ENCODE measurements at places on chromosomes 11 and 22. TPM values are rescaled to one million over a fixed set of nuclear protein-coding genes. Genes with fewer than 3 reads are reported as not detected.

DNA sequence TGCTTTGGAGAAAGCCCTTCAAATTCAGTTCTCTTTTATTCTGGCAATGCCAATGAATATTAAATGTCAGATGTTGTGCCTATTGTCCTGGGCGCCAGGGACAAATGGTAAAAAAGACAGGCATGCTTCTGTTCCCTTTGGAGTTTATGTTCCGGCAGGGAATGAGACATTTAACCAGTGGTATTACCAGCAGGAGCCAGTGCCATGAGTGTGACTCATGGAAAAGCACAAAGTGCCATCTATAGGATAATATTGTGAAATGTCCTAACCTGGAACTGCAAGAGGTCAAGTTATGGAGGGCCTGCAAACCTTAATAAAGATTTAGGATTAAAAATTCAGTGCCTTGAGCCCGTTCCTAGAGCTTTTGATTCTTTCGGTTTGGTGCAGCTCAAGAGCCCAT is 39.5 kb downstream of the REXO2 start:
- H3K27ac ChIP-seq, result no peak overlapping the region
- no peak overlapping the region for H3K4me3 ChIP-seq
- no peaks in the 10 kb centered on the region for H3K4me1 ChIP-seq

DNA sequence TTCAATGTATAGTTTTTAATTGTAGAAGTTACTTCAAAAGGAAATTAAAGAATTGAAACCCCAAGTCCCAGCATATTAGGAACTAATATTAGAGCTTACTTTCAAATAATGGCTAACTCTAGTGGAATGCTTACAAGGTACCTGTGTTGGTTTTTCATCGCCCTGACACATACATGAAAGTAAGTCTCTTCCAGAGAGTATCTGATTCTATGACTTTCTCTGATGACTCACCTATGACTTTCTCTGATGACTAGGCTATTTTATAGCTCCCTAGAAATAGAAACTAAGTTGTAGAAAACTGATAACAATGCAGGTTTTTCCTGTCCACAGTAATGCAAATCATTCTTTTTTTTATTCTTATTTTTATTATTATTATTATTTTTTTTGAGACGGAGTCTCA is 33.6 kb upstream of the MMP7 start:
- H3K27me3 ChIP-seq, result no peaks in the 10 kb centered on the region
- no peak overlapping the region for H3K4me3 ChIP-seq
- H3K36me3 ChIP-seq, result no peaks in the 10 kb centered on the region
- no peak overlapping the region for H3K27ac ChIP-seq
- H3K4me1 ChIP-seq, result peaks cover 7% of the 10 kb centered on the region
- DNase-seq, result no peak

DNA sequence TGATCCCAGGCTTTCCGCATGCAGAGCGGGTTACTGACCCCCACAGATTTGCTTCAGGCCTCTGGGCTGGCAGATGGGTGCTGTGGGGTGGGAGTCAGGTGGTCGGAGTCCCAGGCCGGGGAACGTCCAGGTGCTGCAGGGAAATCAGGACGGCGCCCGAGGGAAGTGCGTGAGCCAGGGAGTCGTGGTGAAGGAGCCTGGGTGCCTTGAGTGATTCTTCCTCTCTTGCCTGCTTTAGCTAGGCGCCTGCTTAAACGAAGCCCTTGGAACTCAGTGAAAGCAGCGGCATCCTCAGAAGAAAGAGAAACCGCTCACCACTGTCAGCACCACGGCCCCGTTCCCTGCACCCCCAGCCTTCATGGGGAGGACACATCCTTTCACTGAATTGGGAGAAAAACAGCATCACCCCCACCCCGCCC is 455.6 kb downstream of the BRD1 start:
- DNase-seq, result no peak
- H3K27ac ChIP-seq, result no peak overlapping the region
- H3K4me3 ChIP-seq, result no peak overlapping the region
- no peaks in the 10 kb centered on the region for H3K36me3 ChIP-seq
- H3K27me3 ChIP-seq, result no peaks in the 10 kb centered on the region
- H3K4me1 ChIP-seq, result no peaks in the 10 kb centered on the region

GAL3ST1 gene
- total RNA-seq, result 3.4 TPM

DNA sequence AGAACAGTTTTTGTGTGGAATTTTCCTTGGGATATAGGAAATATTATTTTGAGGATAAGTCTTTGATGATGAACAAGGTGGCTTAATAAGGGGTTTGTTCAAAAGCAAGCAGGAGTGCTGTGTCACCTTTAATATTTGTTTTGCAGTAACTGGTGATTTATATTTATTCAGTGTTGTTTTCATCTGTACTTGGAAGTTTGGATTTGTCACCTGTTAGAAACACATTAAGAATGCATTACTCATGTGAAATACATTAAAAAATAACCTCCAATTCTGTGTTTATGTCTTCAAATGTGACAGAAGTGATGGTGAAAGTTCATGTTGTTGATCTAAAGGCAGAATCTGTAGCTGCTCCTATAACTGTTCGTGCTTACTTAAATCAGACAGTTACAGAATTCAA is 70.5 kb downstream of the DKK3 start:
- no peak overlapping the region for H3K4me3 ChIP-seq
- no peak overlapping the region for H3K27ac ChIP-seq
- no peaks in the 10 kb centered on the region for H3K4me1 ChIP-seq

- H3K27ac ChIP-seq, result no peak overlapping the region
- H3K4me1 ChIP-seq, result no peaks in the 10 kb centered on the region
- no peaks in the 10 kb centered on the region for H3K27me3 ChIP-seq
Measured at GRCh38 chr11:27886857-27887256, 186.6 kb upstream of the BDNF start.

DNA sequence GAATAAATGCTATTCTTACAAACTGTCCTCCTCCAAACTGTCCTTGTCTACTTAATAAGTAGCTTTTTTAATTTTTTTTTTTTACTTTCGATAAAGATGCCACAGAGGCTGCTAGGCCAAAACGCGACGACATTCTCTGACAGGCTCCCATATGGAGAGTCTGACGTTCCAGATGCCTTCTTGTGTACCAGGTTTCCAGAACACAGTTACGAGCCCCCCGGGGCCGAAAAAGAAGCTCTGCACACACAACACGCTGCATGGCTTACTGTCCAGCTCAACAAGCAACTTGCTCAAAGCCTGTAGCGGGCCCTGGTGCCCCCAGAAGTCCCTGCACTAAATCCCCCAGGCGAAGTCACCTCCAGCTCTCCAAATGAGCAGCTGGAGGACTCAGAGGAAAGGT is 39.3 kb downstream of the LARGE1 start:
- peaks cover 10% of the 10 kb centered on the region for H3K4me1 ChIP-seq
- H3K4me3 ChIP-seq, result no peak overlapping the region
- no peak for DNase-seq
- no peaks in the 10 kb centered on the region for H3K36me3 ChIP-seq

DNA sequence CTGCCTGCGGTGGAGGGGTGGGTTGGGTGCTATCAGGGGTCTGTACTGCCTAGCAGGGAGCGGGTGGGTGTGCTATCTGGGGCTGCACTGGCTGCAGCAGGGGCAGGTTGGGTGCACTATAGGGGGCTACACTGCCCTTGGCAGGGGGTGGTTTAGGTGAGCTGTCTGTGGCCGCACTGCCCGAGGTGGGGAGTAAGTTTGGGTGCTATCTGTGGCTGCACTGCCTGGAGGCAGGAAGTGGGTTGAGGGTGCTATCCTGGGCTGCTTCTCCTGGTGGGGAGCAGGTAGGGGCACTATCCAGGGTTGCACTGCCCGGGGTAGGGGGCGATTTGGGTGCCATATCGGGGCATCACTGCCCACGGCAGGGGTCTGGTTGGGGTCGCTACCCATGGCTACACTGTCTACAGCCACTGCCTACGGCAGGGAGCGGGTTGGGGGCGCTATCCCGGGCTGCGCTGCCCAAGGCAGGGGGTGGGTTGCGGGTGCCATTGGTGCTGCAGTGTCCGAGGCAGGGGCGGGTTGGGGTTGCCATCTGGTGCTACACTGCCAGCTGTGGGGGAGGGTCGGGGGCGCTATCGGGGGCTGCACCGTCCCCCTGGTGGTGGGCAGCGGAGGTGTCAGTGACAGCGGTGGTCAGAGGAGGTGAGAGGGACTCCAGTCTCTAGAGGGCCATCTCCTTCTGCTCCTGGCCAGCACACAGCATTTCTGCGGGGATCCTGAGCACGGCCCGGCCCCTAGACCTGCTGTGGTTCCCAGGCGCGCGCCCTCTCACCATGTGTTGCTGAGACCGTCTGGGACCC is 1.3 kb upstream of the RFPL2 start:
- H3K27me3 ChIP-seq, result peaks cover 6% of the 10 kb centered on the region
- no peak for DNase-seq
- peaks cover 14% of the 10 kb centered on the region for H3K4me1 ChIP-seq
- no peak overlapping the region for H3K27ac ChIP-seq
- H3K36me3 ChIP-seq, result no peaks in the 10 kb centered on the region

OSM gene
- not detected for total RNA-seq

GRCh38 chr11:118497831-118498230 is 29.4 kb upstream of the TTC36 start:
- no peak for DNase-seq
- no peak overlapping the region for H3K27ac ChIP-seq
- no peaks in the 10 kb centered on the region for H3K4me1 ChIP-seq
- H3K4me3 ChIP-seq, result no peak overlapping the region
- H3K36me3 ChIP-seq, result peaks cover 73% of the 10 kb centered on the region
- no peaks in the 10 kb centered on the region for H3K27me3 ChIP-seq

- no peak overlapping the region for H3K4me3 ChIP-seq
- H3K27me3 ChIP-seq, result no peaks in the 10 kb centered on the region
- no peaks in the 10 kb centered on the region for H3K4me1 ChIP-seq
- H3K36me3 ChIP-seq, result no peaks in the 10 kb centered on the region
- DNase-seq, result no peak
Measured at GRCh38 chr22:47605441-47605840, 843.0 kb downstream of the TBC1D22A start.

DNA sequence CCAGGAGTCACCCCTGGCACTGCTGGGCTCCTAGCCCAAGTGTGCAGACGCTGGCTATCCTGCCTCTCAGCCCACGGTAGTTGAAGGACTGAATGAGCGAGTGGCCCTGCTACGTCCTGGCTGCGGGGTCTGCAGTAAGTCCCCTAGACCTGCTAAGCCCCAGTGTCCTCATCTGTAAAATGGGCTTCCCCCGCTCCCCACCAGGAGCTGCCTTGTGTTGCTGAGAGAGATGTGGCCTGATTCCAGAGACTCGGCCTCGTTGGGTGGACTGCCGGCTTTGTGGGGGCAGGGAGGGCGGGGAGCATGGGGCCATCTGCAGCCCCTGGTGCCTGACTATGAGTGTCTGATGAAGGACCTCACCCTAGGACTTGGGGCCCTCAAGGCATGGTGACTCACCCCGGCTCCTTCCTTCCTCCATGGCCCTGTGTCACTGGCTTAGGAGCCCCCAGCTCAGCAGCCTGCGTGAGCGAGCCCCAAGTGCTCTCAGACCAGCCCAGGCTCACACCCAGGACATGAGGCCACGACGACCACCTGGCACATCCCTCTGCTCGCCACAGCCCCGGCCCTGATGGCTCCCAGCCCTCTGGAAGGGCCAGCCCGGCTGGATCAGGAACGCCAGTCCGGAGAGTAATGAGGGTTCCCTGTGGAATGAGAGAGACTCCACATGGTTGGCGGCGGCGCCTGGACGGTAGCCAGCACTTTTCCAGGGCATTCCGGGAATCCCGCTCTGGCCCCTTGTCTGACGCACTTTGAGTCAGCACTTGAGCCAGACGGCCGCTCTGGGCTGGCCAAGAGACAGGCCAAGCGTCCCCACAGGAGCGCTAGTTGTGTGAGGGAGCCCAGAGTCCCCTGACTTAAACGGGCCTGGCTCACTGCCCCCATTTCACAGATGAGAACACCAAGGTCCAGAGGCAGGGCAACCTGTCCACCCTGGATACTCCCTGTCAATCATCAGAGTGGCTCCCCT is 50.5 kb upstream of the SHISAL1 start:
- H3K27ac ChIP-seq, result peak overlapping the region; percentile 62
- no peaks in the 10 kb centered on the region for H3K36me3 ChIP-seq
- H3K27me3 ChIP-seq, result no peaks in the 10 kb centered on the region
- H3K4me3 ChIP-seq, result no peak overlapping the region
- peak; percentile 60 for DNase-seq

SLN gene
- total RNA-seq, result 2.3 TPM

DNA sequence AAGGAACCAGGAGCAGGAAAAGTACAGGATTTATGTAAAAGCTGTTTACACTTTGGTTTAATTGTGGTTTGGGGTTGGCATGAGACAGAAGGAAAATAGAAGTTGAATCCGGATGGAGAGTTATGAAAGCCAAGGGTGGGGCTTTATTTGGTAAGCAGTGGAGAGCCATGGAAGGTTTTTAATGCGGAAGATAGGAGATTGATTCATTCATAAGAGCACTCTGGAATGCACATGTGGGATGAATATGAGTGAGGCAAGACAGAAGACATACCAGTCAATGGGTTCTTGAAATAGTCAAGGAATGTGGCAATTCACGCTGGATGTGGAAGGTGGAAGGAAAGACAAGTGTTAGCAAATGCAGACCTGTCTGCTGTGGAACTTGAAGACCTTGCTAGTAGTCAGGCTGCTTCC is 9.3 kb upstream of the GLB1L3 start:
- H3K4me3 ChIP-seq, result no peak overlapping the region
- peaks cover 5% of the 10 kb centered on the region for H3K36me3 ChIP-seq
- H3K4me1 ChIP-seq, result no peaks in the 10 kb centered on the region

- no peak overlapping the region for H3K27ac ChIP-seq
- DNase-seq, result no peak
- H3K27me3 ChIP-seq, result peaks cover 33% of the 10 kb centered on the region
- H3K36me3 ChIP-seq, result peaks cover 7% of the 10 kb centered on the region
Measured at GRCh38 chr22:41909310-41910049, 5.4 kb downstream of the SHISA8 start.

GRCh38 chr11:60221692-60222091 is 21.2 kb downstream of the MS4A4E start:
- no peak overlapping the region for H3K4me3 ChIP-seq
- no peaks in the 10 kb centered on the region for H3K27me3 ChIP-seq
- H3K4me1 ChIP-seq, result no peaks in the 10 kb centered on the region

GRCh38 chr11:10902301-10903063 is 44.6 kb upstream of the ZBED5 start:
- no peaks in the 10 kb centered on the region for H3K27me3 ChIP-seq
- H3K27ac ChIP-seq, result no peak overlapping the region
- no peak for DNase-seq
- no peak overlapping the region for H3K4me3 ChIP-seq

- H3K4me3 ChIP-seq, result no peak overlapping the region
- DNase-seq, result no peak
- no peak overlapping the region for H3K27ac ChIP-seq
- H3K4me1 ChIP-seq, result no peaks in the 10 kb centered on the region
- no peaks in the 10 kb centered on the region for H3K36me3 ChIP-seq
- no peaks in the 10 kb centered on the region for H3K27me3 ChIP-seq
Measured at GRCh38 chr22:29531419-29531818, 22.1 kb downstream of the THOC5 start.

Data from body of pancreas (tissue), 4 donors.